ENCODE measurements at places on chromosomes 7 and 10.

GRCh38 chr10:62456611-62457101 lies 82.5 kb downstream of the ZNF365 start:
- no peak for DNase-seq

DNA sequence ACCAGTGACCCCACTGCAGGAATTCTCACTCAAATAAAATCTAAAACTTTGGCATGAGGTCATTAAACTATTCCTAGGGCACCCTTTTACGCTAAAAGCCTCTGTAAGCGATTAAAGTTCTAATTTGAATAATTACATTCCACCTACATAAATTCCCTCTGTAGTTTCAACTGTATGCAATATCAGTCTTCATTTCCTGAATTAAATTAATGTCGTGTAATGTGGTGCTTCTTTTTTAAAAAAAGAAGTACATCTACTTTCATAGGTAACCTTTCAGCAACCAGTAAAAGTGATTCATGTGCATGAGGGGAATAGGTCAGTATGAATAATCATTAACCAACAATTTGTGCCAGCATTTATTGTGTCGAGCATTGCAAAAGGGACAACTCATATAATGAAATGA lies 44.7 kb downstream of the IMMP2L start:
- no peak for DNase-seq

DNA sequence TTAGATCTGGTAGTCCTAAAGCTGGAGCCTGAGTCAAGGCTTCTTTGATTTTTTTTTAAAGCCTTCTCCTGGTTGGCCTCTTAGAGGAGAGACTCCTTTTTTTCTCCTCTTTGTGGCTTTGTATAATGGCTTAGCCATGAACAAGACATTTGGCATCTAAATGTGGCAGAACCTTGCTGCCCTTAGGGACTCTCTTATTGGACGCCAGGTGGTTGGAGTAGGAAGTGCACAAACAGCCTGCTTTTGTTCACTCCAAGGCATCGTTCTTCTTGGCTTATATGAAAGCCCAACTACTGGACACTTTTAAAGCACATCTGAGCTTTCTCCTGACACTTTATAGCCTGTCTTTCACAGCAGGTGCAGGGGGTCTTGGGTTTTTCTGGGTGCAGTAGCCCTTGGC lies 25.0 kb downstream of the ZPBP start:
- no peak for DNase-seq

DNA sequence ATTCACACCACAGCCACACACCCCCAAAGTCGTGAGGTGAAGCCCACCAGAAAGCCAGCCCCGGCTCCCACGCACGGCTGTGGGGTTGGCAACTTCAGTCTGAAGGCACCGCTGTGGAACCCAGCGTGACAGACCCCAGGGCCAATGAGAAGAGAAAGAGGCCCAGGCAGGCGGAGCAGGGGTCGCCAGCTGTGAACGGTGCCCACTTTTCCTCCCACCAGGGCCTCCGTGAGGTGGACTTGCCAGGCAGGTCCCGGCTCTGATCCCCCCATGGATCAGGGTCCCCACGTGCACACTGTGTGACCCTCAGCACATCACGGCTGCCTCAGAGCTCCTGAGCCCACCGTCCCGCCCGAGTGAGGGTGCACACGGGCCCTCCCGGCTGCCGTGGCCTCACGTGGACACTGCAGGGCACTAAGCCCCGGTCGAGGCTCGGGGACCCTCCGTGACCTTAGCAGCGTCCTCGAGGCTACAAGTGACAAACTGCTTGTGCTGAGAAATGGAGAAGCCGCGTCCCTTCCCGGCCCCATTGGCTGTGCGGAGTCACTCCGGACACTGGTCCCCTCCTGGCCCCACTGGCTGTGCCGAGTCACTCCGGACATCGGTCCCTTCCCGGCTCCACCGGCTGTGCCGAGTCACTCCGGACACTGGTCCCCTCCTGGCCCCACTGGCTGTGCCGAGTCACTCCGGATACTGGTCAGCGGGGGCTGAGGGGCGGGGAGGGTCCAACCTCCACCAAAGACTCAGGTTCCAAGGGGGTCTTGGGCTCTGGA lies 72.4 kb upstream of the PDGFA start:
- DNase-seq: no peak

GRCh38 chr7:34928052-34928451 lies 109.2 kb downstream of the DPY19L1 start:
- DNase-seq: no peak

DNA sequence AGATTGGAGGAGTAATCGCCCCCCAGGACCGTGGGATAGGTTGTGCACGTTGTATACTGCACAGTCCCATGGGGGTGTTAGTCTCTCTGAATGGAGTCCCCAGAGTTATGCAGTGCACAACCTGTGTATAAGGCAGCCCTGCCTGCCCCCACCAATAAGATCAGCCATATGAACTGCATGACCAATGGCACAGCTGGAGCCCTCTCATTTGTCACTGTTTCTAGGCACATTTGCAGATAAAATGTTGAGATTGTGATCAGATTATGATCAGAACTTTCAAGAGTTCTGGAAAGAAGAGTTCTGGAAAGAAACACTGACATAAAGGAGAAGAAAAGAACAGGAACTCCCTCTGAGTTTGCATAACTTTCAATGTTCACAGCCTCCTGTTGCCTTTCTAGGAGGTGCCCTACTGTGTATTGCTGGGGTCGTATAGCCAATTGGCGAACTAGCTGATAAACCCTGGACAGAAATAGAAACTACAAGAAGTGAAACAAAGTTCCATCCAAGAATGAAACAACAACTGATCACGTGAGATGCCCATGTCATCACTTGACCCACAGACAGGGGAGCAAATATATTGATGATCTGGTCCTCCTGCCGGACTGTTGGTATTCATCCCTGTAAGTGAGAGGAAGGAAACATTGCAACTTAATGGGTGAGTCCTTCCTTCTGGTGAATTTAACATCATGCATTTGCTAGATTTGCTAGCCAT lies 49.6 kb upstream of the TOMM7 start:
- DNase-seq: no peak

- no peak for DNase-seq
These were observed 1.8 kb upstream of the GLI3 start for GRCh38 chr7:42238709-42239366.

GRCh38 chr10:89785095-89785494 lies 83.7 kb downstream of the KIF20B start:
- DNase-seq: no peak

- no peak for DNase-seq
These were observed 164.4 kb downstream of the HGF start for GRCh38 chr7:81605493-81605892.

GRCh38 chr7:158541346-158542010 lies 46.1 kb downstream of the PTPRN2 start:
- no peak for DNase-seq

DNA sequence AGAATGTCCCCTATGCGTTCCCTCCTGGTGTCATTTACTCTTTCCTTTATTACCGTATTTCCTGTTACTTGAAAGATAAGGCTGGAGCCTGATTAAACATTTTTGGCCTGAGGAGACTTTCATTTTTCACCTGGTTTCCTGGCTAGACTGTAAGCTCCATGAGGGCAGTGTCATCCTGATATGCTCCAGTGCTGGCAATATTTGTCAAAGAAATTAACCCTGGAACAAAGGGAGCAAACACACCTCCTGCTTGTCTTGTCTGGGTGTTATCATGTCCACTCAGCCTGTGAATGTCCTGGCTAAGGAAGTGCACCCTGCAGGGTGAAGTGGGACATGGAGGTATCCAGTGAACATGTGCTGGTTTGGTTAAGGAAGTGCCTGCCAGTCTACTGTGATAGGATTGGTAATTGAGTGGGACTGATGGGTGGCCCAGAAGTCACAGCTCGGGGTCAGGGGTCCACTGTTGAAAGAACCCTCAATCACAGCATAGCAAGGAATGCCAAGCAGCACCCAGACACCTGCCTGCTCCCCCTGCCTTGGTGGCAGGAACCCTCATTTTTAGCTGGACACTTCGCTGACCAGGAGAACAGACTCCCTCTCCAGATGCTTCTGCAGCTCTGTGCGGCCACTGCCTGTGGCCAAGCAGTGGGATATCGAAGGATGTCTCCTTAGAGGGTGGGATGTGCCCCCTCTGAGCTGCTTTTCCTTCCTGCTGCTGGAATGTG lies 20.9 kb upstream of the PPIA start:
- DNase-seq: no peak

DNA sequence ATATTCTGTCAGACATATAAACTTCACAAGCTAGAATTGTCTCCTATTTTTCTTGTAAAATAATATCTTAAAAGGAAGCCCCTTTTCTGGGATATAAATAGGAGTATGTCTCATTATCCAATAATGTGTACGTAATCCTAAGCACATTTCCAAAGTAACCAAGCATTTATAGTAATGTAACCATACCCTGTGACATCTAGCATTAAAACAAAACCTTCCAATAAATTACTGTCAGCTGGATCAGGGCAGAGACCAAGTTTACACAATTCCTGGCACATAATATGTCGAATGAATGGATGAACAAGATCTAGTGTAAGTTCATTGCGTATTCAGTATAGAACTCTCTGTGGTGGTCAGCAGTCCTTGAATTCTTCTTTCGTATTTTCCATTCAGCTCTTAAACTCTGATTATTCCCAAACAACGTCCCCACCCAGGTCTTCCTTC lies 14.3 kb downstream of the CPED1 start:
- DNase-seq: no peak

- no peak for DNase-seq
These were observed 19.8 kb upstream of the FAM133B start for GRCh38 chr7:92609921-92610518.

GRCh38 chr7:98810153-98810802 lies 59.5 kb downstream of the TMEM130 start:
- DNase-seq: no peak

DNA sequence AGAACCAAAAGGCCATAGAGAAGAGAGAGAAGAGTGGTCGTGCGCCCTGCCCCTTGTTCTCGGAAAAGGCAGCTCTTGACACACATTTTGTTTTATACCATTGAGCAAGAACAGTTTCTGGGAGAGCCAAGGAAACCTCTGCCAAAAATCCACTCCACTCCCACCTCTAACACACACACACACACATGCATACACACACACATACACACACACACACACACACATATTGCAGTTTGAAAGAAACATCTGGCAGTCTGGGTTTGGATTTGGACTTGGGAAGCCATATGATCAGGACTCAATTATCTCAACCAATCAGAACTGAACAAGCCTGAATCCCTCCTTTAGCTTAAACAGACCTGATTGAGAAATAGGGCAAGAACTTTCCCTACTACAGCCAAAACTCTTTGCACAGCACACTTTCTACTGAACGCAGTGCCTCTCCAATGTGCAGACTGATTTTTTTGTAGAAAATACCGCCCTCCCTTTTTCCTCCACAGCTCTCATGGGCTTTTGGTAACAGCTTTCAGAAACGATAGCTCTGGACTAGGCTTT lies 484.0 kb upstream of the ZWINT start:
- no peak for DNase-seq

DNA sequence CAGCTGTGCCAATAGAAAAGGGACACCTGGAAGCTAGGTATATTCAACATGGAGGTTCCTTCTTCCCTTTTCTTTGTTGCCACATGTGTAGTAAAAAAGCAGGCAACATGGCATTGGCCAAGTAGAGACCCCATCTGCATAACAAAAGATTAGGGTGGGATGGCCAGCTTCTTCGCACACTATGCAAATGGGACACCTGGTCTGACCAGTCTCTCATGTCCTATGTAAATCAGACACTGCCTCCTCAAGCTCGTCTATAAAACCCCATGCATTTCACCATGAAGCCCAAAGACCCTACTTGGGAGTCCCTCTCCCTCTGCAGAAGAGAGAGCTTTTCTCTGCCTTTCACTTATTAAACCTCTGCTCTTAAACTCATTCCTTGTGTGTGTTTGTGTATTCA lies 53.9 kb downstream of the MYL10 start:
- DNase-seq: no peak

DNA sequence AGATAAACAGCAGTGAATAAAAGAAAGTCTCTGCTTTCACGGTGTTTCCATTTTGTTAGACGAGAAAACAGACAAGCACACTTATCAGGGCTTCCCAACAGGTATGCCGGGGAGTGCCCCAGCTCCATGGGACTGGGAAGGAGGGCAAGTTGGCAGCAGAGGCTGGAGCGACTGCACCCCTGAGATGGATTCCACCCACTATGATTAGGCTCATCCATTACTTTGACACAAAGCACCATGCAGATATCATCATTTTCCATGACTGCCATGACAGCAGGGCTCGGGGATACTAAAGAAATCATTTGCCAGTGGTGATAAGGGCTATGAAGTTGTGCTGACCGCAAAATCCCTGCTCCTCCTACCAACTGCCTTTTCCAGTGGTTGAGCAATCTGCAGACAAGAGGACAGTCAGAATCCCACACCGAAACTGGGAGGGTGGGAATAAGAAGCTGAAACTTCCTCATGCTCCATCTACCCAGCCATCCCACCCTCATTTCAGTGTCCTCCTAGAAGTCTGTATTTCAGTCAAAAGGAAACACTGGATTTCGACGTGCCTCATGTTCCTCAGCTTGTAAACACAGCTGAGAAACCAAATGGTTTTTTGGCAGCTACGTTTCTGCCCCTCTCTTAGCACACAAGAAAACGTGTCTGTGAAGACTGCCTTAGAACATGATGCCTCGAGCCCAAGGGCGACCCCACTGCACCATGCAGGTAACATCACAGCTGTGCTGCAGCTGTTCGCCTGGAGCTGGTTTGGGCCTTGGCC lies 15.5 kb downstream of the CREB3L2 start:
- no peak for DNase-seq

DNA sequence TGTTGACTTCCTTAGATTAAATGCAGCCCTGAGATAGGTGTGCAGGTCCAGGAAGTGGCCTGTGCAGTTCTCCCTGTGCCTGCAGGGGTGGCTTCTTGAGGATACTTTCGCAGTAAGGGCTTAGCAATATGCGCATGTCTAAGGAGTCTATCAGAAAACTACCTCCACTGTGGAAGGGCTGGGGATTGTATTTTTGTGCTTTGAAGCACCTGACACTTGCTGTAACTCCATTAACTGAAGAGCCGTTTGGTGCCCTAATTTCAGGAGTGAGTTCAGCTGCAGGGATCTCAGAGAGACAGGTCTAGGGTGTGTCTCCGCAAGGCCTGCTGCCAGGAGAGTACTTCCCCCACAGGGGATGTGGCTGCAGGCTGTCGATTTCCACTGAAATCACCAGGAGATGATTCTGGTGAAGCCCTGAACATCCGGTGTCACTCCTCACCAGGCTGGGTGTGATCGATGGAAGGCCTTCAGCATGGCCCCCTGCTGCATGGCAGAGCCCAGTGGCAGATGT lies 35.5 kb downstream of the IKZF1 start:
- DNase-seq: no peak

DNA sequence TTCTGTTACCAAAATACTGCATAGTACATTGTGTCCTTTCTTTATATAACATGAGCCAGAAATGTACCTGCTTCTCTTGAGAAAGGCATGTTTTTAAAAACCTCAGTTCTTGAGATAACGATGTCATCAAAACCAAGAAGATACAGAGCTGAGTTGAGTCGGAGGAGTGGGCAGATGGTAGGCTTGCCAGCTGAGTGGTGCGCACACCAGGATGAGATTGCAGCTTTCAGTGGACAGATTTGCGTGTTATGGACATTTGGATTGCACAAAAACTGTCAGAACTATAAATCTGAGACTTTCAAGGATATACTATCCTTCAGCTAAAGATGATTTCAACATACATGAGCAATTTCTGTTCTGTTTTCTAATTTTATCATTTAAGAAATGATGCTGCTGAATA lies 25.0 kb downstream of the PRKAR2B start:
- DNase-seq: no peak
